ENCODE measurements at places on chromosomes 1 and 21. TPM values are rescaled to one million over a fixed set of nuclear protein-coding genes. Genes with fewer than 3 reads are reported as not detected.

GRCh38 chr1:62050165-62050564, 144.5 kb upstream of the L1TD1 start:
- DNase-seq, result no peak

DNA sequence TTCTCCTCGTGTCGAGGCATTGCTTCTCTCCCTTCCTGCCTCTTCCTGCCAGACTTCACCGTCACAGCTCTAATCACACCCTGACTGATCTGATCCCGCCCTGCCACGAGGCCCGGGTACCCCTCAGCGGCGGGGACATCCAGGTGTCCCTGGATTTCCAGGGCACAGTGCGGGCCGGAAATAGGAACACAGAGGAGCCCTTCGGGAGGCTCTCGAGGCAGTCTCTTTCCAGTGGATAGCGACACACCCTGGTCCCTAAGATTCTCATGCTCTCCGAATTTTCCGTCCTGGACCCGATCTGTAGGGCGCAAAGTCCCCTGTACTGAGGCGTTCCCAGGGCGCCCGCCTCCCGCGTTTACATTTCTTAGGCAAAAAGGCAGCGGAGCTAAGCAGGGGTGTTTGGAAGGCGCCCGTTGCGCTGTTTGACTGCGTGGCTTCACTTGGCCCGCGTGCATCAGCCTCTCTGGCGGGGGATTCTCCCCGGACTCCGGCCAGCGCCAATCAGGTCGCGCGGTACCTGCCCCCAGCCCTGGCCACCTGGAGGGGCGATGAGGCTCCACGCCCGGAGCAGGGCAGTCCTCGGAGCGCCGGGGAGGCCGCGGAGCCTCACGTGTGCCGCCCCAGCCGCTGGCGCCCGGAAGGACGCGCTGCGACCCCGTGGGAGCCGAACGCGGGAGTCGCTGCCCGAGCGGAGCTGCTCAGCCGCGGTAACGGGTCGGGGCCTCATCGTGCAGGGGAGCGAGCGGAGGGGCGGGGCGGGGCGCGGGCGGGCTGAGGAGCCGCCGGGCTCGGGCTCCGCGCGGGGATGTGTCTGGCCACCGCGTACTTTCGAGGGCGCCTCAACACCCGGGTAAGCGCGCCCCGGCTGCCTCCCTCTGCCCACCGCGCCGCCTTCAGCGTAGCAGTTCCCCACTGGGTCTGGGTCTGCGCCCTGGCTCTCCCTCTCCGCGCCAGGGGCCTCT, at the start of gene FAM163A:
Gene FAM163A (plus strand): TSS at position 575 of the 962 bp plus-strand sequence. CDS start 69,807 bp downstream, outside the sequence.
- DNase-seq, result peak; percentile 1

DNA sequence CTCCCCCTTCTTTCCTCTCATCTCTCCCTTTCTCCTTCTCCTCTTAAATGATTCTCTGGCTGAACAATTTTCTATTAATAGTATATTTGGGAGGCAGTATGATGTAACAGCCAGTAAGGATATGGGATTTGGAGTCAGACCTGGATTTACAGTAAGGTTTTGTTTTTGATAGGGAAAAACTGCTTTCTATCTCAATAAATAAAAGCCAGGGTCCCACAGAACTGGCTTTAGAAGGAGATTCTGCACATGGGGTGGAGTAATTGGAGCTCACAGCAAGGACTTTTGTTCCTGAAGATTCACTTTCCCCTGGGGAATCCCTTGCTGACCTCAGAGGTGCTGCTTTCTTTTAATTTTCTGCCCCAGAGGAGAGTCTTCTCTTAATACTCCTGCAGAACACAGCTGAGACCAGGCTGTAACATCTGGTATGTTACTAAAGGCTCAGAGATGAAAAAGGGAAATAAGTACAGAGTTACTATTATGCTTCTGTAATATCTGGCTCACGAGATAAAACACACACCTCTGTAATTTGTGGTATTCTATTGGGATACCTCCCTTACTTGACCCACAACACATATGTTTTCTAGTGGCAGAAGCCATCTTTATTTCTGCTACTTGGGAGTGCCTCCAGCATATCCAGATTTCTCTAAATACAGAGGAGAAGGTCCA, 13.4 kb downstream of the EPB41 start:
- DNase-seq, result no peak

DNA sequence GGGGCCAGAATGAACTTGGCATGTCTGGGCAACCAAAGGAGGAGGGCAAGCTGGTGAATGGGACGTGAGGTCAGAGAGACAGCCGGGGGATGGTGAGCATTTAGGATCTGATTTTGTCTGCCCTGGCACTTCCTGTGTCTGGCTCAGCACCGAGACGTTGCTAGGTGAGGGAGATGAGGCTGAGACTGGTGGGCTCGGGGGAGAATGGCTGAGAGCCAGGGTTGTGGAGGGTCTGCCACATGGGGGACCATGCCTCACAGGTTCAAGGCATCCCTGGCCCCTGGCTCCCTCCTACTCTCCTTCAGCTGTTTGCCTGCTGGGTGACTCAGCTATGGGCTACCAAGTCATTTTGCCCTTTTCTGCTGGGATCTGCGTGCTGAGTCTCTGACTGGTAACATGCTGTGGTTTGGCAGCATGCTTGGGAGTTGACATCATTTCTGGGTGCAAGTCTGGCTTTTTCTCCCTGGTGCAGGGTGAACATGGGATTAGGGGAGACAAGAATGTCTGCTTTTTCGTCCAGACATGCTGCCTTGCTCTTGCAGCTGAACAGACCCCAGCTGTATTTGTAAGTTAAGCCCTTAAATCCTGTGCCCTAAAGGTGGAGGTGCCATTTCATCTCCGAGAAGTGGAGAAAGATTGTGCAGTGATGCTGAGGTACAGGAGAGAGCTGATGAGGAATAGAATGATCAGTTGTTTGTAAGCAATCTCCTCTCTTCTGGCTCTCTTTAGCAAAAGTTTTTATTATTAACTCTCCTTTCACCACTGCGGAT, 17.6 kb downstream of the GALNT2 start:
- DNase-seq, result no peak

DNA sequence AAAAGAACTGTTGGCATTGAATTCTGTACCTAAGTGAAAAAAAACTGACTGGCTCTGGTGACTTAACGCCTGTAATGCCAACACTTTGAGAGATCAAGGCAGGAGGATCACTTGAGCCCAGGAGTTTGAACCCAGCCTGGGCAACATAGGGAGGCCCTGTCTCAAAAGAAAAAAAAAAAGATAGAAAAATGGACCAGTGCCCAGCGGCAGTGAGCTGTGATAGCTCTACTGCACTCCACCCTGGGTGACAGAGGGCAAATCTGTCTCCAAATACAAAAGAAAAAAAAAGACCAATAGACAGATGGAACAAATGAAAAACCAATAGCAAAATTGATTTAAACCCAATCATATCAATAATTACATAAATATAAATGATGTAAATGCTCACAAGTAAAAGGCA, 674 bp upstream of the AKR7A3 start:
- no peak for DNase-seq

DNA sequence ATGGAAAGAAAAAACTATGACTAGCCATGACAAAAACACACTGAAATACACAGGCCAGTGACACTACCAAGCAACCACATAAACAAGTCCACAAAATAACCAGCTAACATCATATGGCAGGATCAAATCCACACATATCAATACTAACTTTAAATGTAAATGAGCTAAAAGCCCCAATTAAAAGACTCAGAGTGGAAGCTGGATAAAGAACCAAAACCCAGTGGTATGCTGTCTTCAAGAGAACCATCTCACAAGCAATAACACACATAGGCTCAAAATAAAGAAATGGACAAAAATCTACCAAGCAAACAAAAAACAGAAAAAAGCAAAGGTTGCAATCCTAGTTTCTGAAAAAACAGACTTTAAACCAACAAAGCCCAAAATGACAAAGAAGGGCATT, 476.2 kb upstream of the BEND5 start:
- no peak for DNase-seq

The TIAM1 gene
- 103 TPM for total RNA-seq
